DND-41 (cell line): ENCODE measurements at places on chromosomes 7 and 10.

- DNase-seq, result no peak
Measured at GRCh38 chr10:61964059-61964709, 62.7 kb downstream of the ARID5B start.

- no peak for DNase-seq
Measured at GRCh38 chr7:108561047-108561619, 8.4 kb downstream of the THAP5 start.

DNA sequence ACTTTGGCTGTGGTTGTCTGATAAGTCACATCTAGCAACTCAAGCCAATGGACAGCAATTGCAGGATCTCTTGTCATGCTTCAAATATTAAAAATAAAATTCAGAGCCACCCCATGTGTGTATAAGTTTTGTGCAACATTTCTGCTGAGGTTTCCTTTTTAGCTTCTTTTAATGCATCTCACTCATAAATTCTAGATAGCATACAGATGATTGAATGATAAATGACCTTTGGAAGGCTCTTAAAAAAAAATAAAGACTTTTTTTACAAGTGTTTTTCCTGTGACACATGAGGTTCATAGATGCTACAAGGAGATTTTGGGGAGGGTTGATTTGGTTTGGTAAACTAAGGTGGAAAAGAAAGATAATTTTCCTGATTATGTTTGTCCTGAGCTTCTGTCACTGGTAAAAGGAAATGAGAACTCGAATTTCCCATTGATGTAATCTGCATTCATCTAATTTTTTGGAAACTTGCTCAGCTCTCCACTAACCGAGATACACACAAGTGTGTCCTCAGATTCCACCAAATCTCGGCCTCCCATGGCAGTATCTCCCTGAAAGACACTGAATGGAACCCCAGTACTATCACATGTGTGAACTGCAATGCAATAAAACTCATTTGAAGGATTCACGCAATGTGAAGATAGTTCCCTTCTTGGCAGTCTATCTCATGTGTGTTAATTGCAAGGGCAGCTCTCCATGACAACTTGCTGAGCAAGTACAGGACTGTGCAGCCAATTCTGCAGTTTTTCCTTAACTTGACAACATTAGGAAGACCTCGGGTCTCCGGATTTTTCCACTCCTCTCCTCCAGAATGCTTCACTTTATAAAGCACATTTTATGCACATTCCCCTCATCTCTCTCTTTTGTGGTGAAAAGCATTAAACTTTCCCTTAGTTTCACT is 185.4 kb upstream of the PFKP start:
- no peak for DNase-seq

GRCh38 chr10:69073736-69074364 is 14.1 kb upstream of the SRGN start:
- no peak for DNase-seq
